Mesendoderm (in vitro differentiated cells): ENCODE measurements at places on chromosomes 4 and X.

DNA sequence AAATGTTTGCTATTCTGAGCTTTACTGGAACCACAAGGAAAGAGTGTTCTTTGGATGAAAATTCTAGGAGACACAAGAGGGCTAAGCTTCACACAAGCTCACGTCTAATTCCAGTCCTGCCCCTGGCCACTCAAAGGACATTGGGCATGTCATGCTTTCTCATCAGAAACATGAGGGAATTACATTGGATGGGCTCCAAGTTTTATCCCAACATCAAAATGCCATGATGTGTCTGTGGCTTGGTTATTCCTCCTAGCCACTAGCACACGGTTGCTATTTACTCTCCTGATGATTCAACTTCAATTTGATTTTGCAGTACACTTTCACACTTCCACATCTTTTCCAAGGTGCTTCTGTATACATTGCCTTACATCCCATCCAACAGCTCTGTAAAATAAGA is 149.6 kb upstream of the FAM9B start:
- H3K36me3 ChIP-seq, result no peaks in the 10 kb centered on the region
- no peak overlapping the region for H3K27ac ChIP-seq
- no peak overlapping the region for H3K4me3 ChIP-seq
- DNase-seq, result no peak

- H3K36me3 ChIP-seq, result no peaks in the 10 kb centered on the region
- H3K27me3 ChIP-seq, result no peaks in the 10 kb centered on the region
- H3K4me3 ChIP-seq, result no peak overlapping the region
- H3K4me1 ChIP-seq, result peaks cover 2% of the 10 kb centered on the region
- peak overlapping the region; percentile 49 for H3K27ac ChIP-seq
- DNase-seq, result no peak
Measured at GRCh38 chr4:119210775-119211174, 1.7 kb upstream of the USP53 start.

DNA sequence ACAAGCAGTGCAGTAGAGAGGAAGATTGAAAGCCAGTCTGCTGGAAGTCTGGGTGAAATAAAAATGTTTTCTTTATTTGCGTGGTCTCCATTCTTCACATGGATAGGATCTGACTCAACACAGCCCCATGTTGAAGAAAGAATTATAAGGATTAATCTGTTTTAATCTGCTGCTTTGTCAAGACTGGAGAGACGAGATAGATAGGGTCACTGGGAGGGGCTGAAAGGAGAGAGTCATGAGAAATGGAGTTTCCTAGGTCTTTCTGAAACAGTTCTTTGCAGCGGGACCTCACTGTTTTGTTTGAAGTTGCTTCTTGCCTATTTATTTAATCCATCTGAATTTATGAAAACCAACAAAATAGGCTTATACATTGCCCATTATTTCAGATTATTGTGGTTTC is 32.4 kb upstream of the RHOH start:
- peaks cover 4% of the 10 kb centered on the region for H3K4me1 ChIP-seq
- no peak for DNase-seq
- peaks cover 2% of the 10 kb centered on the region for H3K36me3 ChIP-seq
- no peaks in the 10 kb centered on the region for H3K27me3 ChIP-seq
- H3K4me3 ChIP-seq, result no peak overlapping the region
- no peak overlapping the region for H3K27ac ChIP-seq

- no peak overlapping the region for H3K27ac ChIP-seq
- H3K27me3 ChIP-seq, result no peaks in the 10 kb centered on the region
- DNase-seq, result no peak
- H3K4me1 ChIP-seq, result no peaks in the 10 kb centered on the region
- peaks cover 4% of the 10 kb centered on the region for H3K36me3 ChIP-seq
- no peak overlapping the region for H3K4me3 ChIP-seq
Measured at GRCh38 chrX:152866386-152866785, 31.5 kb upstream of the ZNF185 start.

GRCh38 chr4:56134266-56134665 is 185.5 kb downstream of the CEP135 start:
- no peaks in the 10 kb centered on the region for H3K36me3 ChIP-seq
- DNase-seq, result peak; percentile 72
- H3K4me3 ChIP-seq, result no peak overlapping the region

GRCh38 chrX:19897091-19897490 is 9.7 kb upstream of the SH3KBP1 start:
- no peak overlapping the region for H3K4me3 ChIP-seq
- DNase-seq, result no peak
- no peak overlapping the region for H3K27ac ChIP-seq
- H3K27me3 ChIP-seq, result no peaks in the 10 kb centered on the region
- H3K4me1 ChIP-seq, result no peaks in the 10 kb centered on the region

DNA sequence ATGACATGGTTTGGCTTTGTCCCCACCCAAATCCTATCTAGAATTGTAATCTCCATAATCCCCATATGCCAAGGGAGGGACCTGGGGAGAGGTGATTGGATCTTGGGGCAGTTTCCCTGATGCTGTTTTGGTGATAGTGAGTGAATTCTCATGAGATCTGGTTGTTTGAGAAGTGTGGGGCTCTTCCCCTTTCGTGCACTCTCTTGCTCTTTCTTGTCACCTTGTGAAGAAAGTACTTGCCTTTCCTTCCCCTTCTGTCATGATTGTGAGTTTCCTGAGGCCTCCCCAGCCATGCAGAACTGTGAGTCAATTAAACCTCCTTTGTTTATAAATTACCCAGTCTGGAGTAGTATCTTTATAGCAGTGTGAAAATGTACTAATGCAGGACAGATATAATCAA is 36.4 kb upstream of the FREM3 start:
- H3K4me1 ChIP-seq, result no peaks in the 10 kb centered on the region
- no peak overlapping the region for H3K27ac ChIP-seq
- H3K36me3 ChIP-seq, result no peaks in the 10 kb centered on the region
- DNase-seq, result no peak
- no peaks in the 10 kb centered on the region for H3K27me3 ChIP-seq
- H3K4me3 ChIP-seq, result no peak overlapping the region

DNA sequence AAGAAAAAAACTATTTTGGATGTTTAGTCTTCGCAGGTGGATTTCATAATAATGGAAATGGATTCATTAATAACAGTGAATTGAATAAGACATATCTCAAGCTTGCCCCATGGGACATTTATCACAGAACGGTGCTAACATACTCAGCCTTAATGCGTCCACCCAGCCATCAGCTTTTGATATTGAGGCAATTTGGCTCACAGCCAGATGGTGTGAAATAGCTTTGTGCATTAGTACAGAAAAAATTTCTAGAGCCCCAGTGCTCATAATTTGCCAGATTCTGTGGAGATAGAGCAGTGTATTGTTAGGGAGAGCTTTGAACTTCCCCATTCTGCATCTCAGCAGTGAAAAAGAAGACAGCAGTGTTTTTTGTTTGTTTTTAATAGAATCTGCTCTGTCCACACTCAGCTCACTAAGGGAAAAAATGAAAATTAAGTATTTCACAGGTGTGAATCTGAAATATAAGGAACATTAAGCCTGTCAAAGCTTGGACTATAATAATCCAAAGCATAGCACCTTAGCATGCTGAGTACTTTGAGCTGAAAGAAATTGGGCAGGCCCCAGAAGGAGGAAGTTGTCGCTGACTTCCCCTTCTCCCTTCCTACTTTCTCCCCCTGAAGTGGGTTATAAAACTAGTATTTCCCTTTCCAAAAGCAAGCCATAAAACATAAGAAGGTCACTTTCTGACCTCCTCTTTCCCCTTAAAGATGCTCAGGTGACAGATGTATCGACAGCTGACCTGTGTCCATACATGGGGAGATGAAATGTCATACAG is 295.8 kb downstream of the MAGEB5 start:
- H3K36me3 ChIP-seq, result no peaks in the 10 kb centered on the region
- no peaks in the 10 kb centered on the region for H3K4me1 ChIP-seq
- H3K27me3 ChIP-seq, result no peaks in the 10 kb centered on the region
- H3K27ac ChIP-seq, result no peak overlapping the region
- no peak for DNase-seq
